ENCODE measurements at places on chromosomes 13 and 19.

GRCh38 chr19:58182577-58182988 lies 278 bp upstream of the ZNF274 start:
- DNase-seq, result no peak

DNA sequence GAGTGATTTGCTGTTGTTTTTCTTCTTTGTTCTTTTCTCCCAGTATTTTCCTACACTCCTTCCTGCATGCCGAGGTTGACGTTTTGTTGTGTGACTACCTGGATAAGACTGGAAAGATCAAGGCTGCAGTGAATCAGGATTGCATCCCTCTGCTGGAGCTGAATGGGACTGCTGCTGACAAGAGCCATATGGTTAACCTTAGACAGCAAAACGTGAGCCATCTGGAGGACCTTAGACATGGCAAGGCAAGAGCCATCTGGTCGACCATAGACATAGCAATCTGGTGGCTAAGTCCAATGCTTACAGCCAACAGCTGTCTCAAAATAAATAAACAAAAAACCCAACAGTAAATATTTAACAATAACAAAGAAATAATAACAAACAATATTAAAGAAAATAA lies 42.6 kb upstream of the ZNF91 start:
- peak; percentile 51 for DNase-seq

DNA sequence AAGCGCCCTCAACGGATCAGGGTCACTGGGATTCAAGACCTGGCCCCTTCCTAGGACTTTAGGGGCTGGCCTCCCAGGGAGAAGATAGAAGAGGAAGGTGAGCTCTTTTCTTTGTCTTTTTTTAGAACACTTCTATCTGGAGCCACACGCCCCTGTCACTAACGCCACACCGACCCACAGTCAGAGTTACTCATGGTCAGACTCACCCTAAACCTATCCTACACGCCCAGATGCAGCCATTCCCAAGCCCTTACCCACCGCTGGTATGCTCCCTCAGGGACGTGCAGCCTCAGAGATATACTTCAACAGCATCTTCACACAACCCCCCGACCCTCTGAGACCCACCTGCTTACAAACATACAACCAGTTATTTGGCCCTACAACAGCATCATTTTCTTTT lies 29.9 kb upstream of the MUC16 start:
- DNase-seq, result no peak

GRCh38 chr19:2888731-2889224 lies 11.9 kb upstream of the ZNF57 start:
- no peak for DNase-seq

DNA sequence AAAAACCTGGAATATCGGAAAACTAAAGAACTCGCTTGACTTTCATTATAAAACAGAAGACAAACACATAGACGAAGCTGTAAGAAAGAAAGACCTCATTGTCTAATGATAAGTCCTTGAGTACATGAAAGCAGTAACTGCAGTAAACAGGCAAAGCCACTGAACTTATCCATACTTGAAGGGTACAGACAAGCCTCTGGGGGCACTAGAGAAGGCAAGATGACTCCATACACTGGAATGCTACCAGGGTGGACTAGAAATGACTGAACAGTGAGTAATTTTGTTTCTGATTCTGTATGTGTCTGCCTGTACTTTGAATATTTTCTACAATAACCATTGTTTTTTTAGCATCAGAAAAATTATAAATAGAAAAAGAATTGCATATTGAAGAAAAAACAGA lies 507.9 kb downstream of the UQCRFS1 start:
- DNase-seq, result peak; percentile 90

GRCh38 chr13:40102360-40102727 lies 446.9 kb downstream of the COG6 start:
- no peak for DNase-seq

DNA sequence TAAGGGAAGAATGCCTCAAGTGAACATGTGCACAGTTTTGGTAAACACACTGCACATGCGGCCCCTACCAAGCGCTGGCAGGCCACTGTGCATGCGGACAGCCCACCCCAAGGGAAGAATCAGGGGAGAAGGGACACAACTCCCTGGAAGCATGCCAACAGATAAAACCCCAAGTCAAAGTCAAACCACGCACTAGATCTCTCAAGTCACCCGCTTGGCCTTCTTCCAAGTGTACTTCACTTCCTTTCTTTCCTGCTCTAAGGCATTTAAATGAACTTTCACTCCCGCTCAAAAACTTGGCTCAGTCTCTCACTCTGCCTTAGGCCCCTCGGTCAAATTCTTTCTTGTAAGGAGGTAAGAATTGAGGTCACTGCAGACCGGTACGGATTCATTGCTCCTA lies 4.6 kb upstream of the RFXAP start:
- DNase-seq, result no peak

- no peak for DNase-seq
Observed at GRCh38 chr13:52903320-52903719, 54.9 kb upstream of the PCDH8 start.

DNA sequence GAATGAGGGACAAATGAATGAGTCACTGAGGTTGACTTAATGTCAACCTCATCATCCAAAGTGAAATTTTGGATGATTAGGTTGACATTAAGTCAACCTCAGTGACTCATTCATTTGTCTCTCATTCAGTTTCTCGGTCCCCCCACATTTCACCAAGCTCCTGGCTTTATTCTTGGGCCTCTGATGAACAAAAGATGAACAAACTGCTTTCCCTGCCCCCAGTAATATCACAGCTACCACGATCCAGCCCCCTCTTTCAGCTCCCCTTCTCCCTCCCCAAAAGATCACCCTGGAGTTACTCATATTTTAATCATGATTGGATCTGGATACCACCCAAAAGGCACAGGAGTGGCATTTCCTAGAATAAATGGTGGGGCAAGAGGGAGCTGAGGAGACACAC lies 10.8 kb downstream of the CEACAM18 start:
- no peak for DNase-seq

- DNase-seq, result peak; percentile 72
Observed at GRCh38 chr19:46192992-46193650, 36.4 kb upstream of the IGFL1 start.

DNA sequence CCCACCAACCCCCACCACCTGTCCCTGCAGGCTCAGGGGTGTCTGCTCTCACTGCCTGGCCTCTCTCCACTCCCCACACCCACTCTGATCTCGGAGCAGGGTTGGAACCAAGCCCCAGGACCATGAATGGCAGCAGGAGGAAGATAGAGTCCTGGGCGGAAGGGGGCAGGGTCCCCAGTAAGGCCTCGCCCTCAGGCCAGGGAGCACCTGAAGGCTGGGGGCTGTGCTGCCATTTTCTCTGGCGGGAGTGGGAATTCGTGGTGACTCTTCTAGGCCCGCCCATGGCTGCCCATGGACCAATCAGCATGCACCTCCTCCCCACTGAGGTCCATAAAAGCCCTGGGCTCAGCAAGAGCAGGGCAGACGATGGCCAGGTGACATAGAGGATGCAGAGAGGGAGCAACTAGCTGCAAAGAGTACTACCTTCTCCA lies 25.0 kb downstream of the KBTBD6 start:
- DNase-seq, result no peak

- peak; percentile 64 for DNase-seq
Observed at GRCh38 chr13:97212601-97213040, 9.5 kb upstream of the MBNL2 start.

GRCh38 chr19:49491804-49492572 lies 4.2 kb upstream of the RPS11 start:
- peak; percentile 34 for DNase-seq

DNA sequence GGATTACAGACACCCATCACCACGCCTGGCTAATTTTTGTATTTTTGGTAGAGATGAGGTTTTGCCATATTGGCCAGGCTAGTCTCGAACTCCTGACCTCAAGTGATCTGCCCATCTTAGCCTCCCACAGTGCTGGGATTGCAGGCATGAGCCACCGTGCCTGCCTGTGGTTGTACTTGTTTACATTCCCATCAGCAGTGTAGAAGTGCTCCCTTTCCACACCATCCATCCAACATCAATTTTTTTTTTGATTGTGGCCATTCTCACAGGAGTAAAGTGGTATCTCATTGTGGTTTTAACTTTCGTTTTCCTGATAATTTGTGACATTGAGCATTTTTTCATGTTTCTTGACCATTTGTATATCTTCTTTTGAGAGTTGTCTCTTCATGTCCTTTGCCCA lies 1019.4 kb upstream of the SLC10A2 start:
- DNase-seq, result no peak

DNA sequence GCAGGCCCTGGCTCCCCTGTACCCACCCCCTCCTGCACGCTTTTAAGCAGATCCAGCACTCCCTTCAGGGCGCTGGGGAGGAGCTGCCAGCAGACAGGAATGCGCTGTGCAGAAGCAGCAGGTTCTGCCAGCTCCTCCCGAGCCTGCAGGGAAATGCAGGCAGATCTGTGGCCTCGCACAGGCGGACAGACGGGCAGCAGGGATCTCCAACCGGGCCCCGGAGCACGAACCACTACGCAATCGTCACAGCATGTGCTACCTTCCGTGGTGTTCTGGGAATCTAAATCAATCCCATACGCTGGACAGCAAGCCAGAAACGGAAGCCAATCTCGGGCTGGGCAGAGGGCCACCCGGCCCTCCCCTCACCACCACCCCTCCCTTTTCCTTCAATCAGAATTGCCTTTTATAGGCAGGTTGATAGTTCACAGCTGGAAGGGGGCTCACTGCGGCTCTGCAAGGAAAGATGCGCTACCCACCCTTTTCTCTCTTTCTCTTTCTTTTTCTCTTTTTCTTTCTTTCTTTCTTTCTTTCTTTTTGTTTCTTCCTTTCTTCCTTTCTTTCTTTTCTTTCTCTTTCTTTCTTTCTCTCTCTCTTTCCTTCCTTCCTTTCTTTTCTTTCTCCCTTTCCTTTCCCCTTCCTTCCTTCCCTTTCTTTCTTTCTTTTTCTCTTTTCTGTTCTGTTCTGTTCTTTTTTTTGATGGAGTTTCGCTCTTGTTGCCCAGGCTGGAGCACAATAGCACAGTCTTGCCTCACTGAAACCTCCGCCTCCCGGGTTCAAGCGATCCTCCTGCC lies 99.9 kb downstream of the GNG7 start:
- DNase-seq, result peak; percentile 74

DNA sequence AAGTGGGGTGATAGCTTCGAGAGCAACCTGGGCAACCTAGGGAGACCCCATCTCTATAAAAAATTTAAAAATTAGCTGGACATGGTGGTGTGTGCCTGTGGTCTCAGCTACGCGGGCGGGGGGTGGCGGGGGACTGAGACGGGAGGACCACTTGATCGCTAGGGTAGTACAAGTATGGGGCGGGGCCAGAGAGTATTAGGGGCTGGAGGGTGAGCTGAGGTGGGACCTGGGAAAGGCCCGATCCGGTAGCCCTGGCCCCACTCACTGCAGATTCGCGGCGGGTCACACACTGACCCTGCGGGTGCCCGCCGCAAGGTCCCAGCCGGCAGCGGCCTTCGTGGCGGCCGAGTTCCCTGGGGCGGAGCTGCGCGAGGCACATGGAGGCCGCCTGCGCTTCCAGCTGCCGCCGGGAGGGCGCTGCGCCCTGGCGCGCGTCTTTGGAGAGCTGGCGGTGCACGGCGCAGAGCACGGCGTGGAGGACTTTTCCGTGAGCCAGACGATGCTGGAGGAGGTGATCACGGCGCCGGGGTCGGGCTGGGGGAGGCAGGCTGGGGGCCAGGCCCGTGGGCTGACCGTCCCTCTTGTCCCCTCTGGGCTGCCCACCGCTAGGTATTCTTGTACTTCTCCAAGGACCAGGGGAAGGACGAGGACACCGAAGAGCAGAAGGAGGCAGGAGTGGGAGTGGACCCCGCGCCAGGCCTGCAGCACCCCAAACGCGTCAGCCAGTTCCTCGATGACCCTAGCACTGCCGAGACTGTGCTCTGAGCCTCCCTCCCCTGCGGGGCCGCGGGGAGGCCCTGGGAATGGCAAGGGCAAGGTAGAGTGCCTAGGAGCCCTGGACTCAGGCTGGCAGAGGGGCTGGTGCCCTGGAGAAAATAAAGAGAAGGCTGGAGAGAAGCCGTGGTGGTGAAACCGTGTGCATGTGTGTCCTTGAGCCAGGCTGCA lies 2.0 kb upstream of the ARHGAP45 start:
- peak; percentile 75 for DNase-seq

- DNase-seq, result no peak
Observed at GRCh38 chr13:38490657-38491056, 141.0 kb downstream of the UFM1 start.

DNA sequence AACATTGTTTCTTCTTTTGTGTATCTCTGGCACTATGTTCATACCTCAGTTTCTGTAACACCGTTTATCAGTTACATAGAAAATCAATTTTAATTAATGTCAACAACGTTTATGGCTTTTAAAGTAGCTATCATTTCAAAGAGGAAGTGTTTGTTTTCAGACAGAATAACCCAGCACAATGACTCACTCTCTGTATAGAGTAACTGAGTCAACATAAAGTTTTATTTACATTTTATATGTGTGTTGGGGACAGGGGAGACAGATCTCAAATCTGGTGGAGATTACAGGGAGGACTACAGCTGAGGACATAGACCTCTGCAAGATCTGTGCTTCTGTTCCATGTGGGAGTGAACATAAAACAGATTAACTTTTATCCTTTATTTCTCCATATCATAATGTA lies 2590.1 kb downstream of the PCDH9 start:
- DNase-seq, result peak; percentile 41

- no peak for DNase-seq
Observed at GRCh38 chr19:40461669-40462221, 3.8 kb downstream of the BLVRB start.

- DNase-seq, result peak; percentile 35
Observed at GRCh38 chr19:3784607-3785450, 1.4 kb downstream of the MATK start.

DNA sequence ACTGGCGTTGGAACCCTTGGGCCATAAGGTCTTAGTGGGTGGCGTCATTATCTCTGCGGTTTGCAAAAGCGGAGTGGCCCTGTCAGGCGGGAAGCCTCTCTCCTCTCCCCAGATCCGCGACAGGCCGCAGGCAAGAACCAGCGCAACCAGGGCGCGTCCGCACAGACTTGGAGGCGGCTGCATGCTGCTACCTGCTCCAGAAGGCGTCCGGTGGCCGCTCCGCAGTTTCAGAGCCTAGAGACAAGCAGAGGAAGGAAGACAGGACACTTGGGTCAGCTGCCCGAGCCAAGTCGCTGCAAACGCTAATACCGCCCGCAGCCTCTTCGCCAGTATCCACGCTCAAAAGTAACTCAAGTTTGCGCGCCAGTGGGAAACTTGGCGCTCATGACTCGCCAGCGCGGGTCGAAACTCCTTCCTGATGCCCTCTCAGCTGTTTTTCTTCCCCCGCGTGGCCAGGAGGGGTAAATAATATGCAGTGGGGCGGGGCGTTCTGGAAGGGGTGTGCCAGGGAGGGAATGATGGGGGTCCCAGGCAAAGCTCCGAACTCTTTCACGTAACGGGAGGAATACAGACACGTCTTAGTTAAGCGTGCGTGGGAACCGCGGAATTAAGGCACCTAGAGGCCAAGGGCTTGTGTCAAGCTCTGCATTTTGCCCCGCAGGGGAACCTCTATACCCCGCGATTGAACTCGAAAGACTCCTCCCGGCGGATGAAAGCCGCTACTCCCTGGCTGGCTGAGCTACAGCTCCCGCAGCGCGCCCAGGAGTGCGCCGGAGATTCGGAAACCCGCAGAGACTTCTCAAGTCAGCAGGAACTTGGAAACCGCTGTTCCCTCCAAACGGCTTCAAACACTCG lies at the start of gene EDNRB:
Gene EDNRB, minus strand, starts transcription at position 441 of the 855 bp plus-strand sequence. Its CDS starts 258 bp downstream, at position 183.
- peak; percentile 42 for DNase-seq

Measured in ELR (cell line).